ENCODE measurements at places on chromosomes 2 and 18.
A peak's percentile ranks its signal among the peaks of the same experiment; 100 is the strongest.

GRCh38 chr18:62026586-62026985 lies 133.8 kb upstream of the RNF152 start:
- peak; percentile 70 for DNase-seq

GRCh38 chr18:44737623-44738022 lies 56.9 kb downstream of the SETBP1 start:
- DNase-seq = no peak

DNA sequence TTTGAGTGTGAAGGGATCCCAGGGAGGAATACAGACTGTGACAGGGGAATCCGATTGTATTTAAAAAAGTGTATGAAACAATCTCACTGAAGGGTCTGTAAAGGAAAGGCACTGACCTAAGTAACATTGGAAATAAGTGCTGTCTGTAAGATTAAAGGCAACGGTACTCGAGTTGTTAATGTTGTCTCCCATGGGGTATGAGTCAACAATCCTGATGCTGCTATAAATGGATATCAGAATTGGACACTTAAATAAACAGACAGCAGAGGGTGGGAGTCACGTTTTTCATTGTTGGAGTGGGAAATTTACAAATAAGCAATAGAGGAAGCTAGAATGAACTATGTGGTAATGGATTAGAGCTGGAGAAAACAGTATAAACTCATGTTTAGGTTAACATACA lies 452.4 kb upstream of the RGPD4 start:
- no peak for DNase-seq

DNA sequence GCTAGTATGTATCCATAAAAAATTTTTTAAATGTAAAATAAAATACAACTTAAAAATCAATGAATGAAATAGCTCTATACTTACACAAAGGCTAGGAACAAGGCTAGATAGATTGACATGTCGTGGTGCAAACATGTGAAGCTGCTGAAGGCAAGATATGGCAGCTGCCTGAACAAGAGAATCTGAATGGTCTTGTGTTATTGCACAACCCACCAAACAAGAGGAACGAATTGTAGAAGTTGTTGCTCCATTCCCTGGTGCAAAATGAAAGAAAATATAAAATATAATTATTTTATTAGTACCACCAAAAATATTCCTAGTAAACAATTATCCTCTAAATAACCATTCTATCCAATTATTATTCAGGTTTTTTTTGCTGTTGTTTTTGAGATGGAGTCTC lies 46.4 kb downstream of the HEATR5B start:
- no peak for DNase-seq

DNA sequence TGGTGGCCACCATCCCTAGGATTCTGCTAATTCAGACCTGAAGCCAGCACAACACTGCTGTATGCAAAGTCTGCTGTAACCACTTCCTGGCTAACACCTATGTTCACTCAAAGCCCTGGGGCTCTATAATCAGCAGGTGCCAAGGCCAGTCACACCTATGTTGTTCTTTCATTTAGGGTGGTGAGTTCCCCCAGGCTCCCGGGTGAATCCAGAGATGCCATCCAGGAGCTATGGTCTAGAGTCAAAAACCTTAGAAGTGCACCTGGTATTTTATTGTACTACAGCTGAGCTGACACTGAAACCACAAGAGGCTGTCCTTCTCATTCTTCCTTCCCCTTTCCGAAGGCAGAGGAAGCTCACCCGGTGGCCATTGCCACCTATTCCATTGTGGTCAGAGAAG lies 46.2 kb upstream of the CCDC141 start:
- no peak for DNase-seq

GRCh38 chr2:172708247-172708646 lies 27.4 kb upstream of the RAPGEF4 start:
- DNase-seq = no peak

GRCh38 chr2:23767876-23768621 lies 158.9 kb downstream of the ATAD2B start:
- DNase-seq = no peak

GRCh38 chr2:159828738-159829137 lies 30.7 kb upstream of the CD302 start:
- DNase-seq = peak; percentile 15

DNA sequence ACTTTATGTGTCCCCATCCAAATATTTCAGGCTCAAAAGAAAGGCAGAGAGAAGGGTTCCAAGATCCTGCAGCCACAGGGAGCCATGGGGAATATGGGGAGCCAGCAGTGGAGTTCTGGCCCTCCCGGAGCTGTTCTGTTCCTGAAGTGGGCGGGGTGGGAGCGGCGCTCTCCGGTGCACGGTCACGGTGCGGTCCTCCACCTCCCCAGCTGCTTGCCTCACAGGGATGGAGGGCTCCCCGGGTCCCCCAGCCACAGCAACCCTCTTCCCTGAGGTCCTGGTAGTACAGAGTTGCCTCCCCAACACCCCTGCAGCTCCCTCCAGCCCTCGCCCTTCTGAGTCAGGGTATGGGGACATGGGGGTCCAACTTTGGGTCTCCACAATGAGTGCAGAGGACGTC lies 26.2 kb upstream of the SNED1 start:
- DNase-seq = no peak

GRCh38 chr2:130154773-130155765 lies 10.2 kb upstream of the CCDC74B start:
- no peak for DNase-seq

All from EL (cell line).